Bladder microvascular endothelial cell (primary cell): ENCODE measurements at places on chromosomes 11 and 22. TPM values are rescaled to one million over a fixed set of nuclear protein-coding genes. Genes with fewer than 3 reads are reported as not detected.

Gene MUC15
- total RNA-seq = not detected in 2 replicates

Gene OR52A1
- not detected in 2 replicates for total RNA-seq

Gene TMEM109
- total RNA-seq = 72.2 and 114 TPM in 2 replicates

Gene UBQLNL
- not detected in 2 replicates for total RNA-seq

Gene TMEM126A
- total RNA-seq = 29.6 and 32.2 TPM in 2 replicates

Gene MMP3
- total RNA-seq = not detected in 2 replicates

Gene TSKU
- 3.9 and 5.9 TPM in 2 replicates for total RNA-seq
